Cardiac muscle cell (in vitro differentiated cells and primary cell): ENCODE measurements at places on chromosomes 16 and 17. TPM values are rescaled to one million over a fixed set of nuclear protein-coding genes. Genes with fewer than 3 reads are reported as not detected.

The KRTAP1-5 gene
- not detected in 2 replicates for total RNA-seq

- peak; percentile 96 for DNase-seq
Observed at GRCh38 chr17:1487939-1488825, 4.3 kb downstream of the MYO1C start.

The KRTAP4-5 gene
- not detected in 2 replicates for total RNA-seq

The MPO gene
- total RNA-seq: not detected in 2 replicates

DNA sequence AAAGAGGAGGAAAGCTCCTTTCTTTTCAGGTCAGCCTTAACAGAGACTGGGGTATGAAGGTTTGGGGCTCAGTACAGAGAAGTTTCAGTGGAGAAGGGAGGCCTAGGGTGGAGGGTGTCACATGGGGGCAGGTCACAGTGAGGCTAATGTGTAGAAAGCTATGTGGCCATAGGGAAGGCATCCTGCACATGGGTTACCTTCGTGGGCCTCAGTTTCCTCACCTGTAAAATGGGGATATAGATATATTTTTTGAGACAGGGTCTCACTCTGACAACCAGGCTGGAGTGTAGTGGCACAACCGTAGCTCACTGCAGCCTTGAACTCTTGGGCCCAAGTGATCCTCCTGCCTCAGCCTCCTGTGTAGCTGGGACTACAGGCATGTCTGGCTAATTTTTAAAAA is 41.8 kb downstream of the EMP2 start:
- no peak for DNase-seq

DNA sequence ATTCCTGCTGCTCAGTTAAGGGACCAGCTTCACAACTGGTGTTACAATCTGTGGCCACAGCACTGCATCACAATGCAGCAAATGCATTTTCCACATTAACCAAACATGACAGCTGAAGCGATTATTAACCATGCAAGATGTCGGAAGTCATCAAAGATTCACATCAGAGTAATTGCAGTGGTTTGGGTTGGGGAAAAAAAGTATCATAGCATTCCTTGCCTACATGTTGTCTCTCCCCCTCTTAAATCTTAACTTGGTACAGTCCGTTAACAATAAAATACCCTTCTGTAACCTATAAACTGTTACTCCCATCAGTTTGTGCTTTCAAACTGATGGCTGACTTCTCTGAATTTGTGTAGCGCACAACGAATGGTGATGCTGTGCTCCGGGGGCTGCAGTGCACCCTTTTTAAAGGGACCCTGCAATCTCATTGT is 51.6 kb downstream of the NUP93 start:
- no peak for DNase-seq

GRCh38 chr16:12529582-12529981 is 274.1 kb downstream of the CPPED1 start:
- DNase-seq: no peak

DNA sequence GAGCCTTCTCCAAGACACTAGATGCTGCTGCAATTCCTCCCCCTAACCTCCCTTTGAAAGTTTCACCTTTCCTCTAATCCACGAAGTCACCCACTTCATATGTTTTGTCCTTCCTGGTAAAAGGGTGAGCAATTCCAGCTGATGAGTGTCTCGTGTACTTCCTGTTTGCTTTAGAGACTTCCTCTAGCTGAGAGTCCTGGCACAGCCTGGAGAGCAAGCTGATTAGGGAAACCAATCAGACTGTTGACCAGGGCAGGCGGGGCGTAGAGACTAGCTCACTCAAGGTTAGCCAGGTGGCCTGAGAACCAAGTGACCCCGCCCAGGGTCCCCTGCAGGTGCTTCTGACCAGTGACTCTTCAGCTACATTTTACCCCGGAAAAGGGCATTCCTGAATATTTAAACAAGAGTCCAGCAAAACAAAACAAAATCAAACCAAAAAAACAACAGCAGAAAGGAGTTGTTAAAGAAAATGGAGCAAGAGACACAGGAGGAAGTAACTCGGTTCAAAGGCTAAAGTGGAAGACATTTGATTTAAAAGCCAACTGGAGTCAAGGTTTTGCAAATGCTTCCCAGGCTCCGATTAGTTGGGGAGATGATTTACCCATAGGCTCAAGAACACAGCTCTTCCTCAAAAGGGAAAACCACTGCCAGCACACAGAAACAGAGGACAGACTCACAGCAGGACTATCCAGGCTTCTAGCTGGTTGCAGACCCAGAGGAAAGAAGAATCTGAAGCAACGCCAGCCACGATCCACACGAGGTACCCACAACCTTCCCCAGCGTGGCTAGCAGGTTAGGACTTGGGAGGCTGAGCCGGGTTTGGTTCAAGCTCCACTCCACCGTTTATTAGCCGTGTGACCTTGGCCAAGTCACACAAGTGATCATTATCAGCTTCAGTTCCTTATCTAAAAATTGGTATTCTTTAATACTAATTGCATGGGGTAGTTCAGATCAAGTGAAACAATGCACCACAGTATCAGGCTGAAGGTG is 13.4 kb downstream of the HSPB9 start:
- DNase-seq: peak; percentile 41

DNA sequence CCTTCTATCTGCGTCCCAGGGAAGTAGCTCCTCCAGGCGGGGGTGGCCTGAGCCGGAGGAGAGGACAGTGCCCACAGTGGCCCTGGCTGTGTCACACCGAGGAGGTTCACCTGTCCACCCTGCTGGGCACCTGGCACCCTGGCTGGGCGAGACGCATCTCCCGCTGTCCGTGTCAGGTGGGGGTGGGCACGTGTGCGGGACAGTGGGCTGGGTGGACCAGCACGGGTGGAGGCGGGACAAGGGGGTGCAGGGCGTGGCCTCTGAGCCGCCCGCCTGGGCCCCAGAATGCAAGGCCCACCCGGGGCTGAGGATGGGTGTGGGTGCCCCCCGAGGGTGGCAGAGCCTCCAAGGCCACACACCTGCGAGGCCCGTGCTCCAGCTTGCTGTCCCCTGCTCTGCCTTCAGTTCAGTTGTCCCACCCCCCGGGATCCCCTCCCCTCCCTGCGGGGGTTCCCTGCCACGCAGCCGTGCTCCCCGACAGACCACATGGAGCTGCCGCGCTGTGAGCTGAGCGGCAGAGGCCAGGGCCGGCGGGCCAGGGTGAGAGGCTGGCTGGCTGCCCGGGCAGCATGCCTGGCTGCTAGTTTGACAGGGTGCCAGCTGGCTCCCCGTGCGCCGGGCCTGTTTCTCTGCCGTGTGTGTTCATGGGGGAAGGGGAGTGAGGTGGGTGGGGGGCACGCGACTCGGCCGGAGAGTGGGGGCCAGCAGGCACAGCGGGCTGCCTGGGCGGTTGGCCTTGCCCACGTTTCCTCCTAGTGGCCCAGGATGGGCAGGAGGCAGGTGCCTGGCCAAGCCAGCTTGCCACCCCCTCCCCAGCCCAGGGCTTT is 33.9 kb downstream of the BAHCC1 start:
- peak; percentile 87 for DNase-seq

DNA sequence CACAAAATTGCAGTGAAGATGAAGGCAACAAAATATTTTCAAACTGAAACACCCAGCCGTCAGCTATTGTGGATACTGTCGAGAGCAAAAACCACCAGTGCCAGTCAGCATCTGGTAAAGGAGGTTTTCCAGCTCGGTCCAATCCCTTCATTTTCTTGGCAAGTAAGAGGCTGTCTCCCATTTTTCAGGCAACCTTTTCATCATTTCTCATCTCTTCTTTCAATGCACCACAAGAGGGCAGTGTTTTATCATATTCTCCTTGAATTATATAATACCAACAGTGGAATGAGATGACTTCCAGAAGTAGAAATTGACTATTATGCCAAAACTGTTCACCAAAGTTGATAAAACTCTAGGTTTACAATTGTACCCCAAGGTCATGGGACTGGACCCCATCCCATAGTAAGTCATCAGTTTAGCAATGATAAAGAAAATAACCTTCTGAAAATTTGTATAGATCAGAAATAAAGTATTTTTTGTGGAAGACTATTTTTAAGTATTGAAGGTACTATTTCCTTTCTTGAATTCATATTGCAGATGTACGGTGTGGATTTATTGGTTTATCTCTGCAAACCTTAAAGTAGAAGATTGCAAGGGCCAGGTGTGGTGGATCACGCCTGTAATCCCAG is 16.8 kb downstream of the NQO1 start:
- peak; percentile 81 for DNase-seq

- DNase-seq: no peak
Observed at GRCh38 chr17:80712606-80713005, 168.0 kb downstream of the RPTOR start.

The PRDM7 gene
- not detected in 2 replicates for total RNA-seq

GRCh38 chr17:42132941-42133340 is 10.3 kb downstream of the HSPB9 start:
- peak; percentile 80 for DNase-seq

DNA sequence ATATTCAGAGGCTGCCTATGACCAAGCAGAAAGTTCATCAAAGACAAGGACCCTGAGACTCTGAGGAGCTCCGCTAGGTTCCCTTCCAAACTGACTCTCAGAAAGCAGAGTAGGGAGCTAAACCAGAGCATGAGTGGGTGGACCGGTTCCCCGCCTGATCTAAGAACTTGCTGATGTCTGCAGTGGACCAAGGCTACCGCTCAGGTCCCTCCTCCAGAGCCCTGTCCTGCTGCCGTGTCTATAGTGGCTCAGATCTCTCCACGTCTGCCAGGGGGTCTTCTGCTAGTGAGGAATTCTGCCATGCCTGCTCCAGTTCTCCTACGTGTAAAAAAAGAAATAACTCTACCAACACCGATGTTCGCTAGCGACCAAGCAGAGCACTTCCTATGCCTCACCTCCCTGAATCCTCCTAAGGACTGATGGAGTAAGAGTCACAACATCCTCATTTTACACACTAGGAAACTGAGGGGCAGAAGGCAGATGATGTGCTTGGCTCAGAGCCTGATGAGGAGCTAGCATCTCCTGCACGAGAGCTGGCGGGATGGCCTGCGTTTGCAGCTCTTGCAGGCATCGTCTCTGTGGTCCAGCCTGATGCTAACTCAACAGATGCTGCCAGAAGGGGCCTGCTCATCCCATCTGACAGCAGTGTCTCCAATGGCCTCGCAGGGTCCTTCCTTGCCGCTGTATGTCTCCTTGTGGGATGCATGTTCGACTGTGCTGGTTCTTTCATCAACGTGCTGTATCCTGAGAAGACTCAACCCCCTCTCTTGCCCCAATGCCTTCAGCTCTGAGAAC is 265.5 kb downstream of the C16orf95 start:
- no peak for DNase-seq

GRCh38 chr17:17127730-17128291 is 78.3 kb downstream of the PLD6 start:
- no peak for DNase-seq

DNA sequence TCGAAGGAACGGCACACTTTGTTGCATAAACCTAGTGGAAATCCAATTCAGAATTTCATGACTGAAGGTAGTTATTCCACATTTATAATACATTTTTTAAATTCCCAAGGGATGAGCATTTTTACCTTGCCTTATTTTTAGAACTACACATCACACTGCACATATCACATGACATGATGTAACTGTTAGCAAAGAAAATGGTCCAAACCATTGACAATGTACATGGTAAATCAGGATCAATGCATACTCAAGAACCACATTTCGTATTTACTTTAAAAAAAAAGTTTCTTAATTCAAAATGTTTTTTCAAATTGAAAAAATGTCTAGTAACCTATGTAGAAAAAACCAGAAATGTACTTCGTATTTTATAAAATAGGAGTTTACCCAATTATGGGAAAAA is 2.5 kb downstream of the KANSL1 start:
- no peak for DNase-seq

The MT1E gene
- total RNA-seq: 3.6 and 9.1 TPM in 2 replicates

The CMTM1 gene
- total RNA-seq: 1.2 and 2.0 TPM in 2 replicates
